Amniotic stem cell (primary cell): ENCODE measurements at places on chromosomes 2 and 18.

- DNase-seq = no peak
Observed at GRCh38 chr2:230899287-230899686, 25.8 kb downstream of the GPR55 start.

DNA sequence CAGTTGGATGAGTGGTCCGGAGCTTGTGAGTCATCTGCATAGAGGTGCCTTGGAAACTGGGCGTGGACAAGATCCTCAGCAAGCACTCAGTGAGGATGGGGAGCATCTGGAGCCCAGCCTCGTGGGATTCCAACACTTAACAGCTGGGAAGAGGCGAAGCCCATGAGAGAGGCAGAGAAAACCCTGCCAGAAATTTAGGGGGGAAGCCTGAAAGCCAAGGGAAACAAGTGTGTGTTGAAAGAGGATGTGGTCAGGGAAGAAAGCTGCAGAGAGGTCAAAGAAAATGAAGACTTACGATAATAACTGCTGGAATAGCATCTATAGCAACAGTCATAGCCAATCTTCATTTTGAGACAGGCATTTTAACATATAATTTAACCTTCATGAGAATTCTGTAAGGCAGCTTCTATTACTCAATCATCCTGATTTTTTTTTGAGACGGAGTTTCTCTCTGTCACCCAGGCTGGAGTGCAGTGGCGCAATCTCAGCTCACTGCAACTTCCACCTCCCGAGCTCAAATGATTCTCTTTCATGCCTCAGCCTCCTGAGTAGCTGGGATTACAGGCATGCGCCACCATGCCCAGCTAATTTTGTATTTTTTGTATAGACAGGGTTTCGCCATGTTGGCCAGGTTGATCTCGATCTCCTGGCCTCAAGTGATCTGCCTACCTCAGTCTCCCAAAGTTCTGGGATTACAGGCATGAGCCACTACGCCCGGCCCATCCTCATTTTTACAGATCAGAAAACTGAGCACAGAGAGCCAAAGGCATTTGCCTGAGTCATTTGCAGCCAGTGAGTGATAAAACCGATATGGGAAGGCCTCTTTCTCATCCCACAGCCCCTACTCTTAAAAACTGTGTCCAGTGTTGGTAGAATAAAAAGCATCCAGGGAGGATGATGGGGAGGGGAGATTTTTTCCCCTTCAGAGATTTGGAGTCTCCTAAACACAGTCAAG is 214.4 kb upstream of the EPAS1 start:
- peak; percentile 45 for DNase-seq

DNA sequence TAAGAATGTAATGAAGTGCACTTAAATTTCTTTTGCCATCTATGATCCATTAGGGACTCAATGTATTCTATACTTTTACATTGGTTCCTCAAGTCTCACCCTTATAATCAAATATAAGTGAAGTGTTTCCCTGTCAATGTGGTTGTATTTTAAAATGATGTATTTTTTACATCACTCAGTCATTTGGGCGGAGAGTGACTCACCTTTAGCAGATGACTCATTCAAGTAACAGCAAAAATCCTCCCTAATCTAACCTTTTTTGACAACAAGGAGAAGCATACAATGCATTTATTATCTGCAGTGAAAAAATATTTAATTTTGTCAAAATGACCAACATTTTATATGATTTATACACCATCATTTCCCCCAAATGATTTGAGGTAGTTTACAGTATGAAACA is 94.4 kb downstream of the FANCL start:
- no peak for DNase-seq

- DNase-seq = peak; percentile 33
Observed at GRCh38 chr2:6506361-6506794, 359.3 kb downstream of the CMPK2 start.

- no peak for DNase-seq
Observed at GRCh38 chr2:144515696-144516410, 4.1 kb downstream of the ZEB2 start.

DNA sequence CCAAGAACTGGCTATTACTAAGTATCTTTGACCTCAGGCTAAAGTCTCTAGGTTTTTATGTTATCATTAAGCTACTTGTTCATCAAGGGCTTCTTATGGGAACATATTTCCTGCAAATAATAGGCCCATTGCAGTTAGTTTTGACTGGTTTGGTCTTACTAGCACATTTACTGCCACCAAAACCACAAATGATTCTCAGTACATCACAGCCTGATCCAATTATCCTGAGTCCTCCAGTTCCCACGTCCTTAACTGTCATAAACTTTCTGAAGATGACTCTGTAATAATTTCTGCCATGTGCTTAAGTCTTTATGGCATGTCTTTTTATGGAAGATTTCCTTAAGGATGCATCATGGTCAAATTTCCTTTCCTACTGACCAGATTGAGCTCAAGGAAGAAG is 123.3 kb upstream of the TANK start:
- no peak for DNase-seq

GRCh38 chr2:237955640-237956401 is 11.0 kb upstream of the UBE2F start:
- no peak for DNase-seq

- no peak for DNase-seq
Observed at GRCh38 chr18:70036168-70036567, 88.5 kb upstream of the CD226 start.

DNA sequence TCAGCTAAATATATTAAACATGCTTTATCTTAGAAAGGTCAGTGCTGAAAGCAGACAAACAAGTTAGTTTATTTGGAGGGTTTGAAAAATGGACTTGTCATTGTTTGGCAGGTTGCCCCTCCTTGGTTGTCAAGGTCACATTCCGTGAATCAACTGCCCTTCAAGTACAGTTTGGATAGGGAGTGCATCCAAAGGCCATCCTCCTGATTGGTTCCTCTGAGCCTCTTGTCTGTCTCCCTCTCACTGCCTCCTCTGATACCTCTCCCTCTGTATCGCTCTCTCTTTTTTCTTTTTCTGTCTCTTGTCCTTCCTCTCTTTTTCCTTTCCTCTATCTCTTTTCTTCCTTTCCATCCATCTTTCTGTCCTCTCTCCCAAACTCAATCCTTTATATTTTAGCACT is 5.4 kb downstream of the ITGAV start:
- no peak for DNase-seq

DNA sequence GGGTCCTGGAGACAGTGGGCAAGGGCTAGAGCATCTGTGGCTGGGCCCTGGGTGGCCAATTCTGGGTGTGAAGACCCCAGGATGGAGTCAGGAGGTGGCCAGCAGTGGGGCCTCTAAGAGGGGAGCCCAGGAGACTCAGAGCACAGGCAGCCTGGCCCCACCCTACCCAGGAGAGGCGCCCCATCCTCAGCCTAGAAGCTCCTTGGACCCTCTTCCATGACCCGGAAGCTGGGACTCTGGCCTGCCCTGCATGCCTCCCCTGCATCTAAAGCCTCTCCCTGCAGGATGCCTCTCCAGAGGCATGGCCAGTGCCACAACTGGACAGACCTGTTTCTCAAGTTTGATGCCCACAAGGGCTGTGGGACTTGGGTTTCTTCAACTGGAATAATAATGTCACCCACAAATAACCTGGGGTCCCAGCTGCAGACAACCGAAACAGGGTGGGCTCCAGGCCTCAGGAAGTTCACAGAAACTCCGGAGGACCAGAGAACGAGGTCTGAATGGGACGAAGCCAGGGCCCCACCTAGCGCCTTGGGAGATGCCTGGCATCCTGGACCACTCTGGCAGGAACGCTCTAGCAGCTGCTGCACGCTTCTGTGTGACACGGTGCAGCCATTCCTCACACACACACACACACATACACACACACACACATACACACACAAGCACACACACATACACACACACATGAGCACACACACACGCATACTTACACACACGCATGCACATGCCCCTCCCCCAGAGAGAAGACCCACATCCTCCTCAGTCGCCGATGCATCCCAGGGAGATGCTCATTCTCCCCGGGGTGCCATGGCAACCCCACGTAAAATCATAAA is 16.4 kb downstream of the KCNIP3 start:
- DNase-seq = no peak

DNA sequence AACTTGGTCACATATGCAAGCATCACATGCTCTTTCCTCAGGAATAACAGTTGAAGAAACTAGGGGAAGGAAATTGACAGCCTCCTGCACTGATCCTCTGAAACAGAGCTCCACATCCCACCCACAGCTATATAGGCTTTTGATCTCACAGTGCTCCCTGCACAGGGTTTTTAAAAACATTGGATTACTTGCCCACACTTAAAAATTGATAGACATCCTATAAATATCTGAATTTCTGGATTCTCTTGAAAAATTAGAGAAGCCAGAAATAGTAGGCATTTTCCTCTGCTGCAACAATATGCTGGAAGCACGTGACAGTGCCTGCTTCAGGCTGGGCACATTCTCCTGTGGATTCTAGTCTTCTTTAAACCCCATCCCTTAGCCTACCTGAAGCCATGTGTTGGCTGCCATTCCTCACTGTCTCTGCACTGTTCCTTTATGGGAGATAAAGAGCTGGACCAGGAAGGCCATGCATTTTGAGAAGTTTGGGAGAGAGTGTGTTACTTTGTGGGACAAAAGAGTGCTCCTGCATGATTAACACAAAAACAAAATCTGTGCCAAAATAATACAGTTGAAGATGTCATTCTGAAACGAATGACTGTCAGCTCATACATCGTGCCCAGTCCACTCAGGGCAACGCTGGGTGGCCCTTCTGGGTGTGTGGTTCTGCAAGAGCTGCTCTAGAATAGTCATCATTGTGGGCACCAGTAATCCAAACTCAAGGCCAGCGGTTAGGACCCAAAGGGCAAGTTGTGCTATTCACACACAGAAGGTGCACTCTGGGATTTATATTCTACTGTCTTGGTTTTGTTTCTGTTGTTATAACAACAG is 59.8 kb downstream of the GYPC start:
- DNase-seq = no peak

- no peak for DNase-seq
Observed at GRCh38 chr18:48658721-48659120, 119.9 kb downstream of the CTIF start.

DNA sequence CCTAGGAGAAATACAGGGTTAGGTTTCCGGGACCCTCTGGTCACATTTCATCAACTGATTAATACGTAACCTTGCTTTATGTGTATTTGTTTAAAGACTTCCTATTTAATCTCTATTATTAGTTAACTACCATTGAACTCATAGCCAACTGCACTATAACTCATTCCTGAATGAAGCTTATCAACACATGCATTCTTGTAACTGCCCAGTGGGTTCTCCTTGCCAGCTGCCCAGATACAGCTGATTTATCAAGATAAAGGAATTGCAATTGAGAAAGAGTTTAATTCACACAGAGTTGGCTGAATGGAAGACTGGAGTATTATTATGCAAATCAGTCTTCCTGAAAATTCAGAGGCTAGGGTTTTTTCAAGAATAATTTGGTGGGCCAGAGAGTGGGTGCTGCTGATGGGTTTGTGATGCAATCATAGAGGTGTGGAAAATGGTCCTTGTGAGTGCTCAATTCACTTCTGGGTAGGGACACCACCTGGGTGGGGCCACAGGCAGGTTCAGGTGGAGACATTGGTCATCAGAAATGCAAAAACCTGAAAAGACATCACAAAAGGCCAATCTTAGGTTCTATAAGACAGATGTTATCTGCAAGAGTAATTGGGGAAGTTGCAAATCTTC is 21.1 kb upstream of the NOSTRIN start:
- DNase-seq = no peak

- DNase-seq = no peak
Observed at GRCh38 chr2:205483095-205483494, 199.2 kb upstream of the NRP2 start.

DNA sequence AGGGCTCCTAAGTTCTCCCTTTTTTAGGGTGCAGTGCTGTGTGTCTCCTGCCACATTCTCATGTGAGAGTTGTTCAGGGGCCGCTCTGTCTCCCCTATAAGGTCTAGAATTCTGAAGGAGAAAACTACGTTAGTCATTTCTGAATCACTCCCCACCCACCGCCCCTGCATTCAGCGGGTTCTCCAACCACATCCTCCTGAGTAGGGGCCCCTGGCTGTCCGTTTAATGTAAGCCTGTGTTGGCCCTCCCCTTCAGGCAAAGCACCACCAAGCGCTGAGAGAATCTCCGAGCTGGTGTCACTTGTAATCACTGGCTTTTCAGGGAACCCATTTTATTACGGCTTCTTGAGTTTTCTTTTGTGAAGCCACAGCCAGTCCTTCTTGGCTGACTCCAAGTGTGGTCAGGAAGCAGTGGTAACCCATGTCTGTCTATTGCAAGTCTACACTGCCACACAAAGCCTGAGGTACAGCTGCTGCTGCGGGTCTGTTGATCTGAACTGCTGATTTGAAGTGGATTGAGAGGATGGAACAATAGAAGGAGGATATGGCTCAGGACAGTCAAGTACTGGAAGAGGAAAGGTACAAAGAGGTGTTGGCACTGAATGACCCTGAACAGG is 16.9 kb downstream of the LCT start:
- no peak for DNase-seq

- no peak for DNase-seq
Observed at GRCh38 chr2:219500135-219500534, 1.4 kb downstream of the GMPPA start.

GRCh38 chr2:29223851-29224692 is 108.9 kb downstream of the CLIP4 start:
- no peak for DNase-seq

GRCh38 chr2:241138471-241138870 is 10.8 kb downstream of the PASK start:
- DNase-seq = no peak

- no peak for DNase-seq
Observed at GRCh38 chr2:28623582-28624405, 127.8 kb upstream of the PPP1CB start.

- DNase-seq = no peak
Observed at GRCh38 chr2:58732999-58733398, 491.9 kb upstream of the FANCL start.

GRCh38 chr2:214839464-214839863 is 30.0 kb upstream of the BARD1 start:
- no peak for DNase-seq

DNA sequence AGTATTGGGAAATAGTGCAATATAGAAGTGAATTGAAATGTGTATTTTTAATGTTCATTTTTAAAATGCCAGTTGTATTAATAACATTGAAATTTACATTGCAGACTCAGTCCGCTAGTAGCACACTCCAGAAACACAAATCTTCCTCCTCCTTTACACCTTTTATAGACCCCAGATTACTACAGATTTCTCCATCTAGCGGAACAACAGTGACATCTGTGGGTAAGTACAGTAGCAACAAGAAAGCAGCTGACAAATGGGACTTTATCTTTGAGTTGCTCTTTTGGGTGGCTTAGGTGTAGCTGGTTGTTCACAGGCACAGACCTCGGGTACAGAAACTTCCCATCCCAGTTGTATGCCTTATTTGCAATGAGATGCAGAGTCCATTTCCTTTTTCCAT is 118.2 kb upstream of the IL1R2 start:
- no peak for DNase-seq

- DNase-seq = no peak
Observed at GRCh38 chr2:164794432-164795231, 47.0 kb downstream of the COBLL1 start.
